ENCODE measurements at places on chromosomes 6 and 20.

DNA sequence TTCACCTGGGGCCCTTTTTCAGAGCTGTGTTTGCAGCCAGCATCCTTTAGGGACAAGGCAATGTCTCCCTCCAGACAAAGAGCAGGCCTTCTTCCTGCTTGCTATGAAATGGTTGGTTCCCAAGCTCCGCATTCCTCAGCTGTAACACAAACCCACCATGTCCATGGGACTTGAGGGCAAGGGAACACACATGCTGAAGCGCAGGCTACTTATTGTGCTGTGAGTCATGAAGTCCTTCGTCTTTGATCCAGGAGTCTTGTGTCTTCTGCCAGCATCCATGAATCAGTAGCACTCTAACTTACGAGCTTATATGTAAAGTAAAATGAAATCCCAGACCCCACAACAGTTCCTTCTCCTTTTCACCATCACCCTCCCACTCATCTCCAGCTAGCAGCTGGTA, 59.0 kb downstream of the ANKRD60 start:
- DNase-seq: no peak

- no peak for DNase-seq
Observed at GRCh38 chr6:162543221-162543620, 184.3 kb downstream of the PRKN start.

GRCh38 chr6:17086469-17086868, 15.4 kb upstream of the STMND1 start:
- DNase-seq: no peak

- DNase-seq: no peak
Observed at GRCh38 chr6:107600936-107601335, 111.0 kb downstream of the SOBP start.

DNA sequence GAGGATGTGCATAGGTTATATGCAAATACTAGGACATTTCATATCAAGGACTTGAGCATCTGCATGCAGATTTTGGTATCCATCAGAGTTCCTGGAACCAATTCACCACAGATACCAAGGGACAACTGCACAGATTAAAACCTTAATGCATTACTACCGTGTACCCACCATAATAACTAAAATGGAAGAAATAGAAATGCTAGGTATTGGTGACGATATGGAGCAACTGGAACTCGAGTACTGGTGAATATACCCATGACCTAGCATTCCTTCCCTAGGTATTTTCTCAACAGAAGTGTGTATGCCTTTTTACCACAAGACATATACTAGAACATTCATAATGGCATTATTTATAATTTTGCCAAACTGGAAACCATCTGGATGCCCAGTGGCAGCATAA, 18.5 kb downstream of the KCNS1 start:
- no peak for DNase-seq
